Transverse colon (tissue), 4 donors: ENCODE measurements at places on chromosomes 16 and 17. TPM values are rescaled to one million over a fixed set of nuclear protein-coding genes. Genes with fewer than 3 reads are reported as not detected.

- no peak for DNase-seq
These were observed 282.5 kb downstream of the SNX29 start for GRCh38 chr16:12258861-12259645.

The RPGRIP1L gene
- total RNA-seq: 1.6 TPM

The ST6GALNAC1 gene
- total RNA-seq: 281 TPM

The TMC5 gene
- 76.9 TPM for total RNA-seq

DNA sequence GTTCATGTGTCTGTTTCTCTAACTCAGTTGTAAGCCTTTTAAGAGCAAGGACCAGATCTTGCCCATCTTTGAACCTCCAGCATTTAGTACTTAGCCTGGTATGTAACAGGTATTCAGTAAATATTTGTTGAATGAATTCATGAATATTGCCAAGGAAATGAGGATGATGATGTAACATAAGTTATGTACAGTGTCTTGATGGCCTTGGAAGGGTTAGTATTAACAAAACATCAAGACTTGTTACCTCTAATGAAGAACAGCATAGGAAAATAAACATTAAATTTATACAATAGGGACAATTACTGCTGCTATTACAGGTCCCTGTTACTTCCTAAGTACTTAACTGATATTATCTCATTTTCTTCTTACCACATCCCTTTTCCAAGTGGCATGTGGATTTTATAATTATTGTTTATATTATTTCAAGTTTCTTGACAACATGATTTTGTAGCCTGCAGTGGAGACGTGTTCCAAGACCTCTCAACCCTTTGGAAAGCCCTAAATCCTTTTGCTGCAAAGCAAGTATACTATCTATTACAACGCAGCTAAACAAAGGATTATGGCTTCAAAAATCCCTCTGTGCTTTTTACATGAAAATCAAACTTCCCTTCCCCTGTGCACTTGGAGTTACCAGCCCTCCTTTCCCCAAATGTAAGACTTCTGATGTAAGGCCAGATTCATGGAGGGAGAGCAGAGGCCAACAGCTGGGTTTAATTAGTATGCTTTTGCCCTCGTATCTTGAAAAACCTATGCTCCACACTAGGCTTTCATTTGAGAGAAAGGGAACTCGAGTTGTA lies 77.4 kb upstream of the SMIM36 start:
- no peak for DNase-seq

DNA sequence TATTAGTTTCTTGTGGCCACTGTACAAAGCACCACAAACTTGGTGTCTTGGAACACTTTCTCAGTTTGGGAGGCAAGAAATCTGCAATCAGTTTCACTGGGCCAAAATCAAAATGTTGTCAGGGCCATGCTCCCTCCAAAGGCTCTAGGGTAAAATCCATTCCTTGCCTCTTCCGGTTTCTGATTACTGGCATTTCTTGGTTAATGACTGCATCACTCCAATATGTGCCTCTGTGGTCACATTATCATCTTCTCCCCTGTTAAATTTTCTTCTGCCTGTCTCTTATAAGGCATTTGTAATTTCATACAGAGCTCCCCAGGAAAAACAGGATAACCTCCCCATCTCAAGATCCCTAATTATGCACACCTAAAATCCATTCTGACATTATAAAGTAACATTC lies 34.8 kb downstream of the ZNF287 start:
- no peak for DNase-seq

- DNase-seq: no peak
These were observed 16.8 kb upstream of the DYNLL2 start for GRCh38 chr17:58066401-58066800.

- no peak for DNase-seq
These were observed 885 bp downstream of the CNTNAP4 start for GRCh38 chr16:76278086-76278485.

DNA sequence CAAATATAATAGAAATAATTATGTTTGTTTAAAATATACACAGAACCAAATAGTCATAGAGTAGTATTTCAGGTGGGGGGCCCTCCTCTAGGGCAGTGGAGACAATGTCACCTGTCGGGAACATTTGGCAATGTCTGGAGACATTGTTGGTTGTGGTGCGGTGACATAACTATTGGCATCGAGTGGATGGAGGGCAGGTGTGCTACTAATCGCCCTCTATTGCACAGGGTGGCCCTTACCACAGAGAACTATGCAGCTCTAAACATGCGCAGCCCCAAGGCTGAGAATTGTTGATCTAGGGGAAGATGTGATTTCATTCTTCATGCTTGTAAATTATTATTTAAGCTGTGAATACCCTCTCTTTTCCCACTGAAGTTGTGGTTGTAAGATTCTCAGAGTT lies 594.0 kb downstream of the WWOX start:
- no peak for DNase-seq

GRCh38 chr16:59295993-59296736 lies 562.0 kb upstream of the GOT2 start:
- no peak for DNase-seq

GRCh38 chr17:10735251-10735650 lies 5.4 kb upstream of the TMEM220 start:
- no peak for DNase-seq

- DNase-seq: no peak
These were observed 75.5 kb downstream of the RPA1 start for GRCh38 chr17:1905190-1905913.

DNA sequence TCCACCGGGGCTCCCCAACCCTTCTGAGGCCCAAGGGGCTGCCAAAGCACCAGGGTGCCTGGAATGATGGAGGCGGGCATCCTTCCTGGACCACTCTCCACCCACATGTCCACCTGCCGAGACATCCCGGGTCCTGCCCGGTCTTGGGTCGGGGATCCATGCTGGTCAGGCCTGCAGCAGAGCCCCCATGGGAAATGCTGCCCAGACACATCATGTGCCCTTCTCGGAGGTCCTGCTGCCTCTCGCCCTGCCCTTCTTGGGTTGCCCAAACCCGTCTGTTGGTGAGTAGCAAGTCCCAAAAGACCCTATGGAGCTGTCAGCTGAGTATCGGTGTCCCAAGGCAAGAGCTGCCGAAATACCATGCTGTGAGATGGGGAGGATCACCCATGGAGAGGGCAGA lies 14.8 kb upstream of the GAA start:
- no peak for DNase-seq

- DNase-seq: no peak
These were observed 109.5 kb upstream of the EEF2KMT start for GRCh38 chr16:5207001-5207523.

- DNase-seq: no peak
These were observed 22.6 kb downstream of the TPSD1 start for GRCh38 chr16:1278477-1278876.

The ABCC11 gene
- 10.7 TPM for total RNA-seq

GRCh38 chr16:10441726-10442125 lies 55.9 kb downstream of the ATF7IP2 start:
- no peak for DNase-seq

- peak; percentile 21 for DNase-seq
These were observed at the start of gene STX1B for GRCh38 chr16:31010585-31011325. Gene STX1B, minus strand, starts transcription at chr16:31010638. Its CDS starts 242 bp downstream, at chr16:31010396.

The KRTAP4-9 gene
- total RNA-seq: not detected

DNA sequence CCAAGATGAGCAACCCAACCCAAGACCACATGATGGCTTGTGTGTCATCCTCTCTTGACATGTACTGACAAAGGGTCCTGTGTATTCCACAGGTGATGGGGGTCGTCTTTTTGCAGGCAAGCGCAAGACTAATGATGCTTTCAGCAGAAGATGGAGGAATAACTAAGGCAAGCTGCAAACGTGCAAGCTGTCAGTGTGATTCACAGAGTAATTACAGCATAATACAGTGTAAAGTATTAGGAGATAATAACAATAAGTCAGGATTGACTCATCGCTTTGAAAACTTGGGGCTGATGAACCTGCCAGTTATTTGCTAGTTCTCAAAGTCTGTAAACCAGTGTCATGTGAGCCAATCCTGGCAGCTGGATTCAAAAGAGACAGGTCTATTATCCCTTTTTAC lies 41.6 kb upstream of the ASIC2 start:
- DNase-seq: no peak

DNA sequence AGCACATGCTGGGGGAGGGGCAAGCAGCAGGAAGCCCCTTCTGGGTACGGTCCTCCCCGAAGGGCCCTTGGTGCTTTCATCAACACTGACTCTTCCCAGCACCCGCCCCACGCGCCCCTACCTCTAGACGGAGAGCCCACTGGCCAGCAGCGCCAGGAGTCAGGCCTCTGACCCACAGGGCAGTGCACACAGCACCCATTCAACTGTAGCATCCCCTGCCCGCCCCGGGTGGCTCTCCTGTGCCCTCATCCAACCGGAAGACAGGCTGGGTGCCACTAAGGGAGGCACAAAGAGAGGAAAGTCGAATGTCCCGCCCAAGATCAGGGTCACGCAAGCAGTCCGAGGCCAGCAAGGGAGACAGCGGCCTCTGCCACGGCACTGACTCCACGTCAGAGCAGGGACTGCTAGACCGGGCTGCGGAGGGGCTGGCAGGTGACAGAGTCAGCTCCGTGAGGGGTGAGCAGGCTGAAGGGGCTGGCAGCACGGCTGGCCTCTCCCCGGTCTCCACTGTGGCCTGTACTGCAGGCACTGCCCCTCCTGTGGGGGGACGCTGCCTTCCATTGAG lies 9.8 kb downstream of the MSRB1 start:
- DNase-seq: no peak

GRCh38 chr16:86100205-86101136 lies 201.5 kb downstream of the IRF8 start:
- no peak for DNase-seq

The ARL5C gene
- total RNA-seq: not detected

The TBC1D3E gene
- total RNA-seq: not detected

- DNase-seq: no peak
These were observed 72.3 kb downstream of the TANGO6 start for GRCh38 chr16:68915589-68915988.

- DNase-seq: no peak
These were observed 1.3 kb upstream of the ZACN start for GRCh38 chr17:76077584-76078110.

The SPATA20 gene
- total RNA-seq: 128 TPM

GRCh38 chr16:65283181-65283651 lies 161.4 kb upstream of the CDH11 start:
- DNase-seq: no peak

DNA sequence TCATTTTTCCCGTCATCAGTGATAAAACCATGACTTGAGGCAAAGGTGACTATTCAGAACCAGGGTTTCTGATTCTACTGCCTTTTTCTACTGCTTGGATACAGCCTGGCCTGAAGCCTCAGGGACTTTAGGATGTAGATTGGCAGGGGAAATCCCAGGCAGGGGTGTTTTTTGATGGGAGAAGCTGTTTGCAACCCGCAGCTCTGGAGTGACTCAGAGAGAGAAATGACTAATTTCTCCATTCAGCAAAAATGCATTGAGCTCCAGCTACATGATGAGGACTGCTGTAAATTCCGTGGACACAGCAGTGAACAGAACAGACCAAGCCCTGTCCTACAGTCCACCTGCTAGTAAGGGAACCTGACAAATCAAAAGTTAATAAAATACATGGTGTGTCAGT lies 560.6 kb downstream of the CDH13 start:
- no peak for DNase-seq

DNA sequence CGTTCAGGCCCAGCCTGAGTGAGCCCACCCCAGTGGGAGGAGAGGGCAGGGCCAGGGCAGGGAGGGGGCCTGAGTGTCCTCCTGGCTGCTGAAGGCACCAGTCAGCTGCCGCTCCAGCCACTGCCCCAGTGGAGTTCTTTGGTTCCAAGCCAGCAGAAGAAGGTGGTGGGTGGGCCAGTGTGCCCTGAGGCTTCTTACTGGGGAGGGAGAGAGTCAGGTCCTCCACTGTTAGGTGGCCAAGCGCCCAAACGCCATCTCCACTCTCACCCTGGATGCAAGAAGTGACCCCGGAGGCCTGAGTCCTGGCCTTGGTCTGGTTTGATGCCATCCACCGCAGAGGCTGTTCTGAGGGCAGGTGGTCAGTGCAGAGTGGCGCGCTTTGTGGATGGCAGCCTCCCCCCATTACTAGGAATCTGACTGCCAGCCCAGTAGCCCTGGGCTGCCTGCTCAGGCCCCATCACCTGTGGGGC lies 2.2 kb downstream of the RNF213 start:
- DNase-seq: no peak

The PRAC2 gene
- 4.1 TPM for total RNA-seq

The HP gene
- total RNA-seq: 1.9 TPM

- DNase-seq: no peak
These were observed 4.8 kb downstream of the PRR11 start for GRCh38 chr17:59160157-59161025.

The IRX6 gene
- total RNA-seq: not detected

- peak; percentile 66 for DNase-seq
These were observed 623 bp downstream of the E4F1 start for GRCh38 chr16:2223942-2224486.

- no peak for DNase-seq
These were observed 76.3 kb upstream of the WSB1 start for GRCh38 chr17:27217631-27218030.

DNA sequence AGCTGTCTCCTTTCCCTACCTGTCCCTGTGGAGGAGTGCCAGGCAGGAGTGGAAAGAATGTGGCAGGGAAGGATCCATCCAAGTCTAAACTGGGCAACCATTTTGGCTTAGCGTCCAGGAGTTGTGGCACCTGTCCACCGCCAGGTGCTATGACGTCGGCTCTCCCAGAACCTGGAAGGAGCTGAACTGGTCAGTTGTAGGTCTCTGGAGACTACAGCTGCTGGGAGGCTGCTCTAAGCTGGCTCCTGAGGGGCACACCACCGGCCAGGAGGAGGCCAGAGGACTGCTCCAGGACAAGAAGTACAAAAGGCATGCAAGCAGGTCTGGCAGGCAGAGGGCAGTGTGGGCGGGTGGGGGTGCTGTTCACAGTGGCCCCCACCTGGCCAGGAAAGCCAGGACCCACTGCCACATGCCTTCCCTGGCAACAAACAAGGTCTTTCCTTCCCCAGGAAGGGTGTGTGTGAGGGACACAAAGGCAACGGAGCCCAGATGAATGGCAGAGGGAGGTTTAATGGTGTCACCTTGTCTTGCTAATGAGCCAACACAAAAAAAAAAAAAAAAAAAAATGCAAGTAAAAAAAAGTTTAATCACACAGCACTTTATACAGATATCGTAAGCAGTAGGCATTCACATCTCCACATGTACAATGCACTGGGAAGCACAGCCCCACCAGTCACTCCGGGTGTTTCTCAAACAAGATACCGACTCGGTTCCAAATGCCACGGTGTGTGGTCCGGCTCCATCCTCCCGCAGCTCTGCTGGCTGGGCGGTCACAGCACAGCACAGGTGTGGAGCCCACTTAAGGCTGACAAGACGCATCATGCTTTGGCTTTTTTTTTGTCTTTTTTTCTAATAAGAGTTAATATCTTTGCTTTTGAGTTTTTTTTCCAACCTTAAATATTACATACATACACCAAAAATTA lies 4.8 kb downstream of the SPHK1 start:
- no peak for DNase-seq
